Stimulated activated naive CD8-positive, alpha-beta T cell treated with anti-CD3 and anti-CD28 coated beads, Interleukin-15, Interleukin-2, amounts not matched to agents 100 U/mL and 50 U/mL, for 24 hours (primary cell): ENCODE measurements at places on chromosomes 6 and 20.

DNA sequence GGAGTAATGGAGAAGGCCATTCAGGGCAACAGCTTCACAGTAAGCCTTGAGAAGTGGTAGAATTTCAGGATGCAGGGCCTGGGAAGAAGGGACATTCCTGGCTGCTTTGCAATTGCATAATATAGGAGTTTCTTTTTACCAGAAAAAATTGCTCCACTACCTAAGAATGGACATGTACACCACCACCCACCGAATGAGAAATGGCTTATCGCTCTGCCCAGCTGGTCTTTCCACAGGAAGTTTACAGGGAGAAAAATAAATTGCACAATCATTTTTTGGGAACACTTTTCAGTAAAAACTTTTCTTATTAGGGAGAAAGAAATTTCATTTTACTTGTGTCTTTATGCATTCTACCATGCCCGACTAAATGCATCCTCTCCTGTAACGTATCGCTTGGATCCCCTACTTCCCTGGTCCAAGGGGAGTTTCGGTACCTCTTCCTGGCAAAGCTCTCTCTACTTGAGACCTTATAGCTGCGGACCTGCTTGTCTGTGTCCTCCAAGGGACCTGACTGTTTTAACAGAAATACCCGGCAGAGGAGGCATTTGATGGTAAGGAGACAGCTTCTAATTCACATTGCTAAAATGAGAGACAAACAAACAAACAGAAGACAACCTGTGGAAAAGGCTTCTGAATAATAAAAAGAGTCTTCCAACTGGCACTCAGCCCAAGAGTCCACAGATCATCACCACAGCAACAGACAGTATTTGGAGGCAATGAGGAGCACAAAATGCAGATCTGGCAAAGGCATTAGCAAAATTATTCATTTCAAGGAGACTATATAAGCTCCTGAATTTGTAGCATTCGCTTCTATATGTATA is 54.2 kb downstream of the MAP3K5 start:
- DNase-seq, result no peak

DNA sequence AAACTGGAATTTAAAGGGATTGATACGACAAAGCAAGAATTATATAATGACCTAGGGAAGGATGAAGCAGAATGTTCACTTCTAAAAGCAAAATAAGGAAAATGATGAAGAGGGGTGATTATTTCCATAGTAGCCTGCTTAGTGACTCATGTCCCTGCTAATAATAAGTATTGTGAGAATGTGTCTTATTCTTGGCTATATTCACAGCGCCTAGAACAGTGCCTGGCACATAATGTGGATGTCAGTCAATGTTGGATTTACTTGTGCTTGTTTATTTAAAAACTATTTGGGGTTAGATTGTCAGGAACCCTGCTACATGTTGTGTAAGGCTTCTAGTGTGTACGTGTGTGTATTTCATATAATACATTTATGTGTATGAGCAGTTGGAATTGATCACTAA is 85.1 kb downstream of the ZFAND3 start:
- no peak for DNase-seq

GRCh38 chr6:38262026-38262425 is 377.7 kb downstream of the BTBD9 start:
- no peak for DNase-seq

GRCh38 chr20:44690781-44691423 is 24.3 kb upstream of the CCN5 start:
- DNase-seq, result no peak

- DNase-seq, result peak; percentile 64
Observed at GRCh38 chr6:154229786-154230185, 126.8 kb downstream of the IPCEF1 start.

DNA sequence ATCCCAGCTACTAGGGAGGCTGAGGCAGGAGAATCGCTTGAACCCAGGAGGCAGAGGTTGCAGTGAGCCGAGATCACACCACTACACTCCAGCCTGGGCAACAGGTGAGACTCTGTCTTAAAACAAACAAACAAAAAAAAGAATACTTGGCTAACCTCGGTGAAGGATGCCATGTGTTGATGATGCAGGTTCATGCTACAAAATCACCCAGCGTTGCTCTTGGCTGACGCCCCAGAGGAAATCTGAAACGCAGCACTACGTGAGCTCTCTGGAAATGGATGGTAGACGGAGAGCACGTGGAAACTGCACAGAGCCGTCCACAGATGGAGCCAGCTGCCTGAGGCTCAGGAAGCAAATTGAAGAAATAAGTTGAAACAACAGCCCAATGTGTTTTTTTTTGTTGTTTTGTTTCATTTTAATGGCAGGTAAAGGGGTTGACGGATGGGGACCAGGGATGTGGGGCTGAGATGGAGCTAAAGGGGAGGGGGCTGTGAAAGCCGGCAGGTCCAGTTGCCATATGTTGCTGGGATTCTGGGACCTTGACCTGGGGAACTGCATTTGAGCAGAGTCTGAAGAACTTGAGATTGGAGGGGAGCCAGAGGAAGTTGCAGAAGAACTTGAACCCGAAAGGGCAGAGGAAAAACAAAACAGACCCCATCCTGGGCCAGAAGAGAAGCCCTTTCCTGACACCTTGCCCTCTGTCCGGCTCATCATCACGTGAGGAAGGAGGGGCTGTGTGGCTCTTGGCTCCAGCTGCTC is 12.8 kb upstream of the MANBAL start:
- DNase-seq, result no peak

DNA sequence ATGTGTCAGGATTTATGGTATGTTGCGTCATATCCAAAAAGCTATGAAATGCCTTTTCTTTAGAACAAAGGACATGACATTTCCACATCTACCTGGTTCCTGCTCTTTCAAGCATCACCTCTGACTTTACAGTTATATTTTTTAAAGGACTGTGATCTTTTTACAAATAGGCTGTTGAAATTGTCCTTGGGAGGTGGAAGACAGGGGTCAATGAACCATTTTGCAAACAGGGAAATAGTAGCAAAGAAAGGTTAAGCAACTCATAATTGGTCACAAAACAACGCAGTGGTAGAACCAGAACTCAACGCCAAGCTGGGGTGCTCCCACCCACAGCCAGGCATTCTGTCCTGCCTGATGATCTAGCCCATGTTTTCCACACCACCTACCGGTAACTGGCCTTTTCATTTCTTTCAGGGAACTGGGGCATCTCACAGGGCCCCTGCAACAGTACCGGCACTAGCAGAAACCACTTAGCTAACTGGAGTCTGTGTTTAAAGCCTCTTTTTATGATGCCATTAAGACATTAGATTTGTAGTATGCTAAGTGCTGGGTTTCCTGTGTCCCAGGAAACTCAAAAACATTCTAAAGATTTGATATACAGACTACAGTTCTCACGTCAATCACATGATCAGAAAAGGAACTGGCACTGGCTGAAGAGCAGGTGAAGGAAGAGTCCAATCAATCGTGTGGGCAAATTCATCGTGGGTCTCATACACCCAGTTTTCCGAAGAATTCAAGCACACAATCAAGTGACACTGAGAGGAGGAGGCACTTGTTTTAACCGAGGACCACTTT is 13.9 kb downstream of the ZNF217 start:
- no peak for DNase-seq

DNA sequence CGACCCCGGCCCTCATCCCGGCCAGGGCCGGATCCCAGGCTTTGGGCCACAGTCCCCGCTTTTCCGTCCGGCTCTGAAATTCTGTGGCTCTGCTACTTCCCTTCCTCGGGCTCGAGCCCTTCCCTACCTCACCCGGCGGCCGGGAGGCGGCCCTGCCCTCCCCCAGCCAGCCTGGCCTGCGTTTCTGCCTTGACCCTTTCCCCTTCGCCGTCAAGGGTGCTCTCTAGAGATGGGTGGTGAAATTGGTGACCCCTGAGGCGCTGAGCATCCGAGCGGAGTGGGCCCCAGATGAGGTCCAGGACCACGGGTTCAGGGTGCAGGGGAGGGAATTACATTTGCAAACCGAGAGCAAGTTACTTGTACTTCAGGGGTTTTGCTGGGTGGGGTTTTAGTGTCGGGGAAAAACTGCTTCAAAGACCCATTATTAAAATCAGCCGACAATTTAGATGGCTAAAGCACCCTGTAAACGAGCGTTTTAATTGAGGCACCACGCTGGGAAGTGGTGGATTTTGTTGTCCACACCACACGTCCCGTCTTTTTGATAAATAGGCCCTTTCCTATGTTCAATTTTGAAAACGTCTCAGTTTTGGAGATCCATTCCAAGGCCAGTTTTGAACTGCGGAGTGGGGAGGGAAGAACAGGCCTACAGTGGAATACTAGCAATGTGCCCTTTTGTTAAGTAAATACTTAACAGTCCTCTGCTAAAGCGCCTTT is 9.9 kb downstream of the TFAP2A start:
- DNase-seq, result no peak

DNA sequence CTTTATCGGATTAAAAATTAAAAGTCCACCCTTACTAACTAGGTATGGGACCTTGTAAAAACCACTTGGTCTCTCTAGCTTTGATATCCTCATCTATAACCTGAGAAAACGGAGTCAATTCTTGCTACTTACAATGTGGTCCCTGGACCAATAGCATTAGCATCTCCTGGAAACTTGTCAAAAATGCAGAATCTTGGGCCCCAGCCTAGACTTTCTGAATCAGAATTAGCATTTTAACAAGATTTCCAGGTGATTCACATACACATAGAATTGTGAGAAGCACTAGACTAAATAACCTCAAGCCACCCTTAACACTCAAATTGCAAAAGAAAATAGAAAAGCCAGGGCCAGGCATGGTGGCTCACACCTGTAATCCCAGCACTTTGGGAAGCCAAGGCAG is 96.6 kb downstream of the RNGTT start:
- DNase-seq, result no peak

- DNase-seq, result no peak
Observed at GRCh38 chr20:54984104-54984448, 508.7 kb downstream of the DOK5 start.

GRCh38 chr6:47203266-47203937 is 106.3 kb downstream of the TNFRSF21 start:
- DNase-seq, result no peak

- DNase-seq, result no peak
Observed at GRCh38 chr6:18829272-18829870, 442.2 kb downstream of the RNF144B start.

DNA sequence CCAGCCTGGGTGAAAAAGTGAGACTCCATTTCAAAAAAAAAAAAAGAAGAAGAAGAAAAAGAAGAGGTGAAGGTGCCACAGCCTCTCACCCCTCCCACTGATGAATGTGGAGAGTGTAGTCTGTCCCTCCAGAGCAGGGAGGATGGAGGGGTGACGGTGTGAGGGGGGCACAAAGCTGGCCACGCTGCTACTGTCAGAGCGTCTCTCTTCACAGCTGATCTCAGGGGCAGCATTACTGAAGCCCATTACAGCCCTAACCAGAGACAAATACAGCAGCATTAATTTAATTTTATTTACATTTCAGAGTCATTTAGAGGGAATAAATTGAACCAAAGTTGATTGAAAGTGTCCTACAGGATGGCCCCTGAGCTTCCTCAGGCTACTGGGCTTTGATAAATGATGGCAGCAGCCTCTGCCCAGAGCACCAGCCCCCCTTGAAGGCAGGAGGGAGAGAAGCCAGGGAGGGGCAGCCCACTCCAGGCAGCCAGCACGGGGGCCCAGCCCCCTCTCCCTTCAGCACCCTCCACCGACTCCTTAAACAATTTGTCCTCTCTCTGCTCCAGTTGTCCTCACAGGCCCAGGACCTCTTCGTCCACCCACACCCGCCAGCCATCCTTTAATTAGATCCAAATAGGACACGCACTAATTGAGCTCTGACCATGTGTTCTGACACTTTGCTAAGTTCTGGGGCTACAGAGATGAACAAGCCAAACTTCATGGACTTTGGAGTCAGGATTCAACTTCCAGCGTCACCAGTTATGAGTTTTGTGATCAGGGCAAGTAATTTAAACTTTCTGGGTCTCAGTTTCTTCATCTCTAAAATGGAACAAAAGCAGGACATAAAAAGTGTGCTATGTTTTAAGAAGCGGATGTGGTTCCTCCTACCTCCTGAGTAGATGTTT is 18.6 kb upstream of the ZFAND3 start:
- no peak for DNase-seq

DNA sequence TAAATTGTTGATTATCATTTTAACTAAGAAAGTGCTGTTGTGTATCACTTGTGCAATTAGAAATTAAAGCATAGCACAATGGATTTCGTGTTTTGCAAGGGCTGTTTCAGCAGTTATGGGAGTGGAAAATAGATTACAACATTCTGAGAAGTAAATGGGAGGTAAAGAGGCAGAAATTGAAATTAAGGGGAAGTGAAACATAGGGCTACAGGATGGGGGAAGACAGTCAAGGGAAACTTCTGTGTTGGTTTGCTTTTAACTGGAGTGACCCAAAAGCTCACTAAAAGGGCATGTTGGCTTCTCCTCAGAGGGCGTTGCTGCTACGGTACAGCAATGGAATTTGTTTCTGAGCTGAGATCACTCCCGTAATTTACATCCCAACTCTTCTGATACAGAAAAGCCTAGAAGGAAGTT is 147.5 kb downstream of the BCAS1 start:
- DNase-seq, result no peak

DNA sequence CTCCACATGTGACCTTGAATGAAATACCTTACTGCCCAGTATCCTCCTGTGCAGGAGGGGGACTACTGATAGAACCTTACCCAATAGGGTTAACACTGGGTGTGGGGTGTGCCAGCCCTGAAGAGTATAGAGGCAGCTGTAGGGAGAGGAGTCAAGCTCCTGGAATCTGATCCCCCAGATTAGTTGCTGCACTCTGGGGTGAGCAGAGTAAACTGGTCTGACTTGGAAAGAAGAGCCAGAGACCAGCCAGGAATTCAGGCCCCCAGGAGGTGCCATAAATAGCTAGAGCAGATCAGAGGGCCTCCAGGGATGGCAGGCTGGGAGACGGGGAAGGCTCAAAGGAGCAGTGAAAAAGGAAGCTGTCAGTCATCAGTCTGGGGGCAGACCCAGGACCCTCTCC is 3.5 kb upstream of the APOBEC2 start:
- DNase-seq, result no peak

- no peak for DNase-seq
Observed at GRCh38 chr6:111799576-111800258, 73.5 kb downstream of the FYN start.

DNA sequence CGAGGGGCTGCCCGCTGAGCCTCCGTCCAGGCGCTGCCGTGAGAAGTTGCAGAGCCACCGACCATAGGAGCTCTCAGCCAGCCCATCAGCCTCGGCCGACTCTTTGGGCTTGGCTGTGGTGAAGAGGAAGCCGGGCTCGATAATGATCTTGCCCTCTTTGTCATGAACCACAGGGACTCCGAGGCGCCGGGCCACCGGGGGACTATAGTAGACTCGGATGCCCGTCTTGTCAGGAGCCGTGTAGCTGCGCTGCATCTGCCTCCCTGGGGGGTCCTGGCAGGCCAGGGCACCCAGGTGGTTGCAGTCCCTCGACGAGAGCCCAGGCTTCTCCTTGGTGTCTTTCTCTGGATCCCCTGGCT is 20.5 kb upstream of the DSN1 start:
- DNase-seq, result no peak

DNA sequence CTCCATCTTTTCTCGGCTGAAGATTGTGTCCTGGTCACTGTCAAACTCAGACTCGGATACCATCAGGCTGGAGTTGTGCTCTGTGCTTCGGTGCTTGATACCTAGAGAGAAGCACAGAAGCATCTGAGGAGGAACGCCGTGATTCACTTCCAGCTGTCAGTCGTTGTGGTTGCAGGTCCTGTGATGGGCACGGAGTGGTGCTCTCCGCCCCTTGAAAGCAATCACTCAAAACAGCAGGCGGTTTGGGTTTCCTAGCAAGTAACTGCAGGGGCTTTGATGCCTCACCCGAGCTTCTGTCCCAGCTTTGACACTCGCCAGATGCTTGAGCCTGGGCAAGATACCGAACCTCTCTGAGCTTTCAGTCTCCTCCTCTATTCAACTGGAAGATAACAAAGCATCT is 52.5 kb downstream of the ALDH5A1 start:
- peak; percentile 55 for DNase-seq
